ENCODE measurements at places on chromosomes 11 and 22.

GRCh38 chr11:116336540-116336939 is 436.2 kb downstream of the BUD13 start:
- DNase-seq, result no peak

- DNase-seq, result no peak
Observed at GRCh38 chr11:65425105-65425970, 2.7 kb downstream of the NEAT1 start.

DNA sequence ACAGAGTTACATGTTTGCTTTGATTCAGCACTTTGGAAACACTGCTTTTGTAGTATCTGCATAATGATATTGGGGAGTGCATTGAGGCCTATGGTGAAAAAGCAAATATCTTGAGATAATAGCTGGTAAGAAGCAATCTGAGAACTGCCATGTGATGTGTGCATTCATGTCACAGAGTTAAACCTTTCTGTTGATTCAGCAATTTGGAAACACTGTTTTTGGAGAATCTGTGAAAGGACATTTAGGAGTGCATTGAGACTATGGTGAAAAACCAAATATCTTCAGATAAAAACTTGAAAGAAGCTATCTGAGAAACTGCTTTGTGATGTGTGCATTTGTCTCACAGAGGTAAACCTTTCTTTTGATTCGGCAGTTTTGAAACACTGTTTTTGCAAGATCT is 346.8 kb downstream of the OR4C45 start:
- no peak for DNase-seq

DNA sequence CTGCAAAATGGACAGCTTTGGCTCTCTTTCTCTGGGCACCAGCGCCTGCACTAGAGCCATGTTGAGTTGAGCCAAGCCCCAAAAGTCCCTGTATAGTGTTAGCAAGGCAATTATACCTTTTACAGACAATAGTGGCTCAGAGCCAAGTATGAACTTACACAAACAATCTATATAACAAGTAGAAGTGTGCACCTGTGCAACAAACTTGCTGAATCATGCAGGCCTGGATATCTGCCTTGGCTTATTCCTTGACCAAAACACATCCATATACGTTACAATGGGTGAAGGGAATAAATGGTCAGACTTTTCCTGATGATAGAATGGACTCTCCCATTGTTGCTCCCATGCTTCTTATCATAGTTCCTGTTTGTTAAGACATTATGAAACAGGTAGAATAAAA is 3.8 kb upstream of the OR52I2 start:
- DNase-seq, result no peak

- DNase-seq, result no peak
Observed at GRCh38 chr11:86383041-86383955, 8.6 kb downstream of the CCDC81 start.

DNA sequence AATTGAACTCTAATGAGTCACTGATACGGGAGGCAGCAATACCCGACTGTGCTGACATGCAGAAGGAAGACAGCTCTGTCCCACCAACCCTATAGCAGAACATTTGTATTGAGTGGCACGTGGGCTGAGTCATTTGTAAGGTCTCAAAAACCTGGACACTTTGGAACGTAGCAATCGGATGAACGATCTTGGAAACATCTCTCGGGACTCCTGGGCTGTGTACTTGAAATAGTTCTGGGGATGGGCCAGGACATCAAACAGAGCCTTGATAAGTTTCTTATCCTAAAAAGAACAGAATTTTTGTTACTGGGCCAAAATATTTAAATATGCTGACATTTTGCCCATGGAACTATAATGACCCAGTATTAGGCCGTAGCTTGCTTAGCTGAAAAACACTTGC is 17.1 kb upstream of the NRIP3 start:
- DNase-seq, result no peak

- no peak for DNase-seq
Observed at GRCh38 chr11:65791719-65792213, 4.9 kb downstream of the OVOL1 start.

DNA sequence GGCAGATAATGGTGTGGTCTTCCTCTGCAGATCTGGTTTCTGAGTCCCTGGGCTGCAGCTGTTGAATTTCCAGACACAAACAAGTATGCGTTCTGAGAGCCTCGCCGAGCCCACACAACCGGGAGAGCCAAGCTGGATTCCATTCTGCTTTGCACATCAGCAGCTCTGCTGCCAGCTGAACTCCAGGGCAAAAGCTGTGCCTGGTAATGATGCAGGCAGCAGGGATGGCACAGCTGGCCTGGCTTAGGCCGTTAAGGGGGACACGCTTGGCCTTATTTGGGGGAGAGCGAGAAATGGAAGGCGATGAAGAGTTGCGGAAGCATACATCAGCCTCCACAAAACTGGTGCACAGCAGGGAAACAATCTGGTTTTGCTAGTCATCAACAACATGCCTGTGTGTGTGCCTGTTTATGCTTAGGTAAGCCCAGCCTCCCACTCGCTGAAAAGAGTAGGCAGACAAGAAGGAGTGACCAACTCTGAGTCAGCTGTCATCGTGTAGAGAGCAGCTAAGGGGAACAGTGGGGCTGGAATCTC is 25.1 kb downstream of the ADAMTS8 start:
- peak; percentile 78 for DNase-seq

- DNase-seq, result no peak
Observed at GRCh38 chr11:73283276-73284000, 11.3 kb downstream of the P2RY6 start.

DNA sequence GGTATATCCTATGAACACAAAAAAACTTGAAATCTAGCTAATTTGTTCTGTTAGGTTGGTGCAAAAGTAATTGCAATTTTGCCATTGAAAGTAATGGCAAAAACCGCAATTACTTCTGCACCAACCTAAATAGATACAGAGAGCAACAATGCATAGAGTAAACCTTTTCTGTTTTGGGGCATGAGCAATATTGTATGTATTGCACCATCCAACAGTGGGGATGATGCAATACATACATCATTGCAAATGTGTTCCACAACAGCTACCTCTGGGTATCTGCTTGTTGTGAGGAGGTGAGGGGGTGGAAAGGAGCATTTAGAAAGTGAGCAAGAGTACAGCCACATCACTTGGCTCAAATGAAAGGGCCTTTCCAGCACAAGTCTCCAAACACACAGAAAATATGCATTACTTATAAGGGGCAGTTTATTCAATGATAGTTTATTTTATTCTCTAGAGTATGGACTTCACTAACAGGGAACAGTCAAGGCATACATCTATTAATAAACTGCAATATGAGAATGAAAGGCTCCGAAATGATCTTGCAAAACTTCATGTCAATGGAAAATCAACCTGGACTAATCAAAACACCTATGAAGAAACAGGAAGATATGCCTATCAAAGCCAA is 77.3 kb downstream of the DEUP1 start:
- no peak for DNase-seq

DNA sequence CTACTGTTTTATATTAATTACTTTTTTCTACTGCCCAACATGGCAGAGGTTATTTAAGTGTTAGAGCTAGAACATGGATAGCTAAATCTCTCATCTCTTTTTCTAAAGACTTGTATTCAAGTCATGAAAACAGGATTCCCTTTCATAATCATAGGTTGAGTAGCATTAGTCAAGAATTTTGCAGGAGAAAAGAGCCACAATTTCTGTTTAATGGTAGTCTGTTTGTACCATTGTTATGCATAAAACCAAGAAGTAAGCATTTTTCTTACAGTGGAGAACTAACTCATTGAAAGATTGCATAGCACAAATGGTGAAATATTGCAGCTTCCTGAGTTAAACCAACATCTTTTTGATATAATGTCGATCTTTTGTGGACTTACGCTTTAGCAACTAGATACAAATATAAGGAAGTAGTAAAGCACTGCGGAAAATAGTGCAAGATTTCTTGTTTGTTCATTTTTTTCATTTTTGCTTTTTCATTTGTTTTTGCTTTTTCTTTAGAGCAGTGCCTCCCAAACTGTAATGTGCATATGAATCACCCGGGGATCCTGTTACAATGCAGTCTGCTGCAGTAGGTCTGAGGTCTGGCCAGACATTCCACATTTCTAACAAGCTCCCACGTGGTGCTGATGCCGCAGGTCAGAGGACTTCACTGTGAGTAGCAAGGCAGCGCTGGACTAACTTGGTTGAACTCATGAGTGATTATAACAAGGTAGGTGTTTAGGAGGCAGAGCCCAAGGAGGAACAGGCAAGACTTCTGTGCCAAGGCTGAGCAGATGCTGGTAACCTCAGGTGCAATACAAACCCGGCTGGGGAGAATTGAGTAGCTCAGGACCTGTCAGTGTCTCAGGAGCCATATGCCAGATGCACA is 4.6 kb downstream of the ETS1 start:
- peak; percentile 94 for DNase-seq

DNA sequence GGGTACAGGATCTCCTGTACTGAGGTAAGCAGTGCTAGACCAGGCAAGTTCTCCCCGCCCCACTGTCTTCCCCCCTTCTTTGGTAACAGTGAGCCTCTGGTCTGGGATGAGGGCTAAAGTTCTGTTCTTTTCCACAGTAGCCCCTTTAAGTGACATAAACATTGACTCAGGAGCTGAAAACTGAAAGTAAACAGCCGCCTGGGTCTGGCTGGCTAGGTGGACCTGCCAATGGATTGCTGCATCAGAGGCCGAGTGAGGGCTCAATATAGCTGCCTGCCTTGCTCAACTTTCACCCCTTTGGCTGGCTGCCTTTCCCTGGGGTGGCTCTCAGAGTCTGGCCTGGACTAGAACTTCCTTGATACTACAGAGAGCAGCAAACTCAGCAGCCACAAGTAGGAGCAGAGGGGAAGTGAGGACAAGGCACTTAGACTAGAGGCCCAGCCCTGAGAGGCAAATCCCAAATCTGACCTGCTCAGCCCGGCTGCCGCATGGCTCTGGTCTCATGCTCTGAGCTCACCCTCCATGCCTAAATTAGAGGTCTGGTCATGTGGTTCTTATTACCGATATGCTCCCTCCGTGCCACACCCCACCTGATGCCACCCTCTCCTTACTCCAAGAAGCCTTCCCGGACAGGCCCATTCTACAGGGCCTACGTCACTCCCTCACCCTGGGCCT is 9.6 kb upstream of the UCP3 start:
- DNase-seq, result no peak

GRCh38 chr11:65646958-65647701 is 9.2 kb downstream of the SIPA1 start:
- DNase-seq, result no peak

- no peak for DNase-seq
Observed at GRCh38 chr11:108875134-108875533, 210.3 kb downstream of the DDX10 start.

- no peak for DNase-seq
Observed at GRCh38 chr22:50628543-50629134, 687 bp upstream of the ARSA start.

DNA sequence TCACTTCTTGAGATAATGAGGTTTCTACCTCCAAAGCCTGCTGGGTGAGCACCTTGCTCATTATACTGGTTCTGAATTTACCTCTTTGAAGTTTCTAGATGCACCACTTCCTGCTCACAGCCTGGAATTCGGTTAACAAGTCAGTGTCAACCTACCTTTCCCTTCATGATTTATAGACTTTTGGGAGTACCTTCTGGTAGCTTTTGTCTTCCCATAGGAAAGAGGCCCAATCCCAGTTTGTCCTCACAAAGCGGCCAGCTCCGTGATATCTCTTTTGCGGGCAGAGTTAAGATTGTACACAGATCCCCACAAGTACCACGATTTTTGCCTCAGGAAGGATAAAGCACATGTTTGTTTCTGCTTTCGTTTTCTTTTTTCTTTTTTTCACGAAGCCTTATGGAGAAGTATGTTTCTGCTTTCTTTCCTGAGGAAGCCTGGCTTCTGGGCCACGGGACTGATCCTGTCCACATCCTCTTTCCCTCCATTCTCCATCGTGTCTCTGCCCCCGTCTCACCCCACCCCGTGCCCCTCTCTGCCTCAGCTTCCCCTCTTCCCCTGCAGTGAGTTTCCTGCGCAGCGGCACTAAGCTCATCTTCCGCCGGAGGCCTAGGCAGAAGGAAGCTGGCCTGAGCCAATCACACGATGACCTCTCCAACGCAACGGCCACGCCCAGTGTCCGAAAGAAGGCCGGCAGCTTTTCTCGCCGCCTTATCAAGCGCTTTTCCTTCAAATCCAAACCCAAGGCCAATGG is 5.7 kb upstream of the HINFP start:
- DNase-seq, result no peak

DNA sequence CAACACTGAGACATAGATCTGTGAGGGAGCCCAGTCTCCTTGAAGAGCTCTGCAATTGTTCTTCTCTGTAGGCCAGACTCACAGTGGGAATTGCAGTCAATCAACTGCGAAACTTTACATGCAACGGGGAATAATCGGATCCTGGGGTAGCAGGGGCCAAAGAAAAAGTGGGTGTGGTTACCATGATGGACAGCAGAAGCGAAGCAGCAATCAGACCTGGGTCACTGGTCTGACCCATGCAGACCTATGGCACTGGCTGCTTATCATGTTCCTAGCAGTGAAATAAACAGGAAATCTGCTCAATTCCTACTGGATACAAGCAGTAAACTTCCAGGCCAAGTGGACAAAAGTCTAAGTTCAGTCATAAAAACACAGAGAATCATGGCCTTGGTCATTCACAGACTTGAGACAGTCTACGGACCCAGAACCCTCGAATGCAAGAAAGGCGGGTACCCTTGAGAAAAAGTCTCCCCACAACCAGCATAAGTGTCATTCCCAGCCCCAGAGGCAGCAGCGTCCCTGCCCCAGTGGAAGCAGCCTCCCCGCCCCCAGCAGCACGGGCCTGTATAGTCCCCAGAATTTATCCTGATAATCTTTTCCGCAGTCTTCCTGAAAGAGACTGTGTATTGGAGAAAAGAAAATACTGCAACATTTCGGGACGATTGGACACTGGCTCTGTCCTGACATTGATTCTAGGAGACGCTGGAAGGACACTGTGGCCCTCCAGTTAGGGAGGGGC is 34.6 kb downstream of the ASCL2 start:
- no peak for DNase-seq
